Mucosa of descending colon (tissue), 3 donors: ENCODE measurements at places on chromosomes 4 and X. TPM values are rescaled to one million over a fixed set of nuclear protein-coding genes. Genes with fewer than 3 reads are reported as not detected.

DNA sequence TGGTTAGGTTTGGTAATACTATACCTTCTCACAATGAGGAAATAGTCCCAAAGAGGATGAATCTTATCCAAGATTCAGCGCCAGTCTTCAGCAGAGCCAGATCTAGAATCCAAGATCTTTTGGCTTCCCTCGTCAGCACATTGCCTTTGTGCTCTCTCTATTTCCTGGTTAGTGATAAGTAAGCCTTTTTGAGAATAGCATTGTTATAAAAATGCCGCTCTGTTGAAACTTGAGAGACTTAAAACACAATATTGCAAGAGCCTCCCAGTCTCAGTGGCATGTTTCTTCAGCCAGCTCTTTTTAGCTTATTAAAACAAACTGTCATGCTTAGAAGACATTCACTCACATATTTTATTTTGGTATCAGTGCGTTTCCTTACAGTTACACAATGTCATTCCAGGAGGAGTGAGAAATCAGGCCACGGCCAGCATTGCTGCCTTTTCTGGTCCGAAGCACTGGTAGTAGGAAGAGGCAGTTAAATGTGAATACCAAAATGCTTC lies 141.4 kb downstream of the KLHL8 start:
- no peak for DNase-seq

DNA sequence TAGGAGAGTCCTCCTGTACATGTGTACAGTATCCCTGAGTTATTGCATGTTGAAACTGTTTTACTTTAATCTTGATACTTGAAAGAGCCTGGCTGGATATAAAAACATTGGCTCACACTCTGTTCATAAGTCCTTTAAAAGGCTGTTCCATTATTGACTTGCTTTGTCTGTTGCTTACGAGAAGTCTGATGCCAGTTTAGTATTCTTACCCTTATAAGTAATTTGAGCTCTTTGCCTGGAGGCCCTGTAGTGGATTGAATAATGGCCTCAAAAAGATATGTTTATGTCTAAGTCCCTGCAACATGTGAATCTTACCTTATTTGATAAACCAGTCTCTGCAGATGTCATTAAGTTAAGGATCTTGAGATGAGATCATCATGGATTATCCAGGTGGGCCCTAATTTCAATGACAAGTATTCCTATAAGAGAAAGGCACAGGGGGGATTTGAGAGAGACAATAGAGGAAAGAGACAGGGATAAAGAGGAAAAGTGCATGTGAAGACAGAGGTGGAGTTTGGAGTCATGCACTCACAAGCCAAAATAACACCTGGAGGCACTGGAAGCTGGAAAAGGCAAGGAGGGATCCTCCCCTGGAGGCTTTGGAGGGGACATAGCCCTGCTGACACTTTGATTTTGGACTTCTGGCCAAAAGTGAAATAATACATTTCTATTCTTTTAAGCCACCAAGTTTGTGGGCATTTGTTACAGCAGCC lies 98.1 kb downstream of the IRF2 start:
- DNase-seq: no peak

GRCh38 chrX:66167431-66167830 lies 3.4 kb downstream of the HEPH start:
- DNase-seq: no peak

DNA sequence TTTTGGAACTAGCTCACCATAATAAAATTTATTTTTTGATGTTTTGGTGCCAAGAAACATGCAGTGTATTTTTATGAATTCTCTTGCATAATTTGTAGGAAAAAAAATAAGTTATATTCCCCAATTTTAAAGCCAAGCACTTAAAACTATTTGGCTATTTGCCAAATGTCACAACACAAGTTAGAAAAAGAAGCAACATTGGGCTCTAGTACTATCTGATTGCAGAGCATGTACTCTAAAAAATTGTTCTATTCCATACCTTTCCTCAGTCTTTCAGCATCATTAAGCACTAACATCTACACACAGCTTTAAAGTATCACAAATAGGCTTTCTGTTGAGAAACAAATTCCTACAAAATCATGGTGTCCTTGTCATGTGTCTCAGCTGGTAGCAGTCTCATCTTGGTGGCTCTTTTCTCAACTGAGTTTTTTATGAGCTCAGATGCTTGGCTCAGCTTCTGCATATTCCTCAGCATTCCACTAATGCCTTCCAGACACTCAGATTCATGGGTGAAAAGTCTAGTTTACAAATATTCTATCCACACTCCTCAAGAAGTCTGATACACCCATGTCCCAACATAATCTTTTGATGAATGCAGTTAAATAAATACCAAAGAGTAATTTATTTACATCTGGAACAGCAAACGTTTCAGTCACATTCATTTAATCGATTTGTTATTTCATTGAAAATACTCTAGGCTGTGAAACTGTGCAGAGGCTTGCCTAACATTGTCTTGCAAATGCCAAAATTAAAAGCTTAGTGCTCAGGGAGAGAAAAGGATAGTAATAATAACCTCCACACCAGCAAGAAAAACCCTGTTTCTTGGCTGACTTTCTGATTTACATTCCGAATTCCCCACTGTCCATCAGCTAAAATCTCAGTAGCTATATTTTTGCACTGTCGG lies 2209.9 kb downstream of the PCDH7 start:
- no peak for DNase-seq

DNA sequence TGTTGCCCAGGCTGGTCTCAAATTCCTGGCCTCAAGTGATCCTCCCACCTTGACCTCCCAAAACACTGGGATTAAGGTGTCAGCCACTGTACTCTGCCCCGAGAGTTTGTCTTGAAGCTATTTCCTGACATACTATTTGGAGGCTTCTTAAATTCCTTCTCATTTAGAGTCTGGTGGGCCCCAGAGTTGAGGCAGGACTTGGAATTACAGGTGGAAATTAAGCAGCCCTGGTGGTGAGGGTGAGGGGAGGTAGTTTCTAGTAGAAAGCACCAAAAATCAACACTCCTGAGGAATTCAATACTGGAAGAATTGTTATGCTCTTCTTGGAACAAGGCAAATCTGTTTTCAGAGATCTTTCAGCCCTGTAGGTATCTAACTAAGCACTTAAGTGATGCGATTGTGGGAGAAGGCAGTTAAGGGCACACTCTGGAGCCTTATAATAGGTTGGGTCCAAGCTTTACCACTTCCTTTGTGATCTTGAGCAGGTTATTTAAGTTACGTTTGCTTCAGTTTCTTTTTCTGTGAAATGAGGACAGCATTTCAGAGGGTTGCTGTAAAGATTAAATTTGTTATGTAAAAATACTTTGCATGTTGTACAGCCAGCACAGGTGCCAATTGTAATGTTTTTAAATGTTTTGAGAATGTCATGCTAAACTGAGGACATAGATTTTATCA lies 200.7 kb downstream of the SOWAHB start:
- no peak for DNase-seq

DNA sequence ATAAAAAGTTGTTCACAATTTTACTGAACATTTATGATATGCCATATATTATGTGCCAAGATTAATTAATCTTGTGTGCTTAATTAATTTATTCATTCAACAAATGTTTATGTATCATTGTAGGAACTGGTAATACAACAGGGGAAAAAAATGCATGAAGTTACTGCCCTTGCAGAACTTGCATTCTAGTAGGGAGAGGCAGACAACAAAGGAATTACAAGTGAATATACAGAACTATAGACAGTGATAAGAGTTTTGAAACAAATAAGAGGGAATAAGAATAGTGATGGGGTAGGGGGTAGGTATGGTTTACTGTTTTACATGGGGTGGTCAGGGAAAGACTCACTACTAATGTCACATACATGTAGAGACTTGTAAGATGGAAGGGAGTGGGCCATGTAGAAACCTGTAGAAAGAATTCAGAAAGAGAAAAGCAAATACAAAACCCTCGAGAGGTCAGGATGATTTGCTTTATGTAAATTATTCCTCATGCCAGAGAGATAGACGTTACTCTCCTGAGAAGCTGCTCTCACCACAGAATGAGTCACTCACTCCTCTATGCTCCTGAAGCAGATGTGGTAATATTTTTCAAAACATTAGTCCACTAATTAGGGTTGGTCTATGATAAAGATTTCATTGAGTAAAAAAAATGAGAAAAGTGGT lies 855.0 kb upstream of the GRID2 start:
- DNase-seq: no peak

DNA sequence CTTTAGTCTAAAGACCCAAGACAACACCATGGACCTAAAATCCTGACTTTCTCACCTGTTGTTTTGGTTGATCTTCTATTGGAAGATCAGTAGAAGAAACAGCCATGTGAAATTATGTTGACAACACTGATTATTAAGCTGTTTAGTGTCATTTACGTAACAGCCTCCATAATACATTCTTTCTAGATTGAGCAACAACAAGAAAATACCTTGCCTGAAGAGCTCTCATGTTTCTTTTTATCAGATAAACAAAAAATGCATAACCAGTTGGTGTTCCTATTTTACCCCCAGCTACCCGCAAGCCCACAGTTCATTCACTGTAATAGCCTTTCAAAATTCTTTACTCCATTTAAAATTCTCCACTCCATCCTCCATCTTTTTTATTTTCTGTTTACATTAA lies 20.5 kb downstream of the GPC4 start:
- DNase-seq: no peak

DNA sequence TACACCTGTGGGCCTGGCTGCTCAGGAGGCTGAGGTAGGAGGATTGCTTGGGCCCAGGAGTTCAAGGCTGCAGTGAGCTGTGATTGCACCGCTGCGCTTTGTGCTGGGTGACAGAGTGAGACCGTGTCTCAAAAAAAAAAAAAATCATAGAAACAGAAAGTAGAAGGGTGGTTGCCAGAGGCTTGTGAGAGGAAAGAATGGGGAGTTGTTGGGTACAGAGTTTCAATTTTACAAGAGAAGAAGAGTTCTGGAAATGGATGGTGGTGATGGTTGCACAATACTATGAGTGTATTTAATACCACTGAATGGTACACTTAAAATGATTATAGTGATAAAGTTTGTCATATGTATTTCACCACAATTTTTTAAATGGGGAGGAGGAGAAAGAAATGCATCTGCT lies 10.2 kb upstream of the GLOD5 start:
- DNase-seq: no peak

DNA sequence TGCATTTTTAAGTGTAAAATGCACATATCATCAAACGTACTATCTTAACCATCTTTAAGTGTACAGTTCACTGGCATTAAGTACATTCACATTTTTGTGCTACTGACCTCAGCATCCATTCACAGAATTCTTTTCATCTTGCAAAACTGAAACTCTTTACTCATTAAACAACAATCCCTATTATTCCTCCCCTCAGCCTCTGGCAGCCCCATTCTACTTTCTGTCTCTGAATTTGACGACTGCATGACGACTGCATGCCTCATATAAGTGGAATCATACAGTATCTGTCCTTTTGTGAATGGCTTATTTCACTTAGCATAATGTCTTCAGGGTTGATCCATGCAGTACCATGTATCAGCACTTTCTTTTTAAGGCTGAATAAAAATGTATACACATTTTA lies 38.7 kb downstream of the CNKSR2 start:
- no peak for DNase-seq

DNA sequence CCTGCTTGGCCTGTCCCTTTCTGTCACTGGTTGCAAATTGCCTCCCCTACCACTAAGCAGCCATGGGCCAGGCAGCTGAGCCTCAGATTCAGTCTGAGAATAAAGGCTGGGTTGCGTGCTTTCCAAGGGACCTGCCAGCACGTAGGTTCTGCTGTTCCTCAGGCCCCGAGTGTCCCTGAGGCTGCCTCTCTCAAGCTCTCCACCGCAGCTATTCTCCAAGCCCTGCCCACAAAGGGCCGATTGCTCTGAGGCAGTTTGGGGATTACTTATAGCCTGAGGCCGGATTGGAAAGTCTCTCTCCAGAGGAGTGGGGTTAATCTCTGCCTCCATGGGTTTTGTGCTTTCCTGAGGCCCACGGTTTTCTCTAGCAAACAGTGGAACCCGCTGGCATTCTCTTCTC lies 590.7 kb downstream of the BCOR start:
- DNase-seq: no peak

DNA sequence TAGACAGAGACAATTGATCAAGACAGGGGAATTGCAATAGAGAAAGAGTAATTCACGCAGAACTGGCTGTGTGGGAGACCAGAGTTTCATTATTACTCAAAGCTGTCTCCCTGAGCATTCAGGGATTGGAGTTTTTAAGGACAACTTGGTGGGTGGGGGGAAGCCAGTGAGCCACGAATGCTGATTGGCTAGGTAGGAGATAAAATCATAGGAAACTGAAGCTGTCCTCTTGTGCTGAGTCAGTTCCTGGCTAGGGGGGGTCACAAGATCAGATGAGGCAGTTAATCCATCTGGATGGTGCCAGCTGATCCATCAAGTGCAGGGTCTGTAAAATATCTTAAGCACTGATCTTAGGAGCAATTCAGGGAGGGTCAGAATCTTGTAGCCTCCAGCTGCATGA lies 358.6 kb downstream of the GPM6A start:
- DNase-seq: no peak

- no peak for DNase-seq
Observed at GRCh38 chr4:7868892-7869471, 70.7 kb downstream of the AFAP1 start.

- no peak for DNase-seq
Observed at GRCh38 chrX:20623448-20623847, 356.7 kb upstream of the RPS6KA3 start.

DNA sequence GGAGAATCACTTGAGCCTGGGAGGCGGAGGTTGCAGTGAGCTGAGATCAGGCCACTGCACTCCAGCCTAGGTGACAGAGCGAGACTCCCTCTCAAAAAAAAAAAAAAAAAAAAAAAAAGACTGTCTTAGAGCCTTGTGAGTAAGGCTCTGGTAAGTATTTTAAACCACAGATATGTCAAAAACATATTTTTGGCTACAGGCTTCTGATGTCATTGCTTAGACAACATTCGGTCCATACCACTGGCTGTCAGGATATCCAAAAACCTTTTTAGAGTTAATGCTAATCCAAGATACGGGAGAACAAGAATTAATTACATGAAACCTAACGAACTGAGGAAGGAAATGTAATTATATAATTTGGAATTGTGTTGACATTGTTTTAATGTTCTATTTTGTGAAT lies 999.5 kb upstream of the PABPC4L start:
- no peak for DNase-seq

GRCh38 chrX:124033821-124034220 lies 72.3 kb downstream of the STAG2 start:
- DNase-seq: no peak

DNA sequence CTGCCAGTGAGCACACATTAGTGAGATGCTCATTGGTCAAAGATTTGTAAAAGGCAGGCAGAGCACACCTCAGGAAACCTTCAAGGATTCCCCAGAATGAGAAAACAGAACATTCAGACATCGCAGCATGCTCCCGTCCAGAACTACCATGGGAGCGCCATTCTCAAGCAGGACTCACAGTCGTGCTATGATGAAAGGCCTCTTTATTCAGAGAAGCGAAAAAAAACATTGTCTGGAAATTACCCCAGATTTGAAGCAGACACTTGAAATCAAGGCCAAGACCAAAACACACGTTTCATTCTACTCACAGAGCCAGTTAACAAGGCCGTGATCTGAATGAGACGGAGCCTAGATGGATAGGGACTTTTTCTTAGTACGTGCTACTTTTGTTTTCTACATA lies 961.8 kb upstream of the TENM3 start:
- no peak for DNase-seq

GRCh38 chrX:121894756-121895155 lies 847.3 kb downstream of the GLUD2 start:
- no peak for DNase-seq

Gene BMPR1B
- total RNA-seq: 3.3 TPM

Gene SPRY1
- 27.2 TPM for total RNA-seq

Gene DGAT2L6
- total RNA-seq: not detected

Gene HPGDS
- 1.8 TPM for total RNA-seq

Gene IL3RA
- total RNA-seq: 6.3 TPM

Gene TRIML2
- not detected for total RNA-seq
